ENCODE measurements at places on chromosomes 7 and 10. TPM values are rescaled to one million over a fixed set of nuclear protein-coding genes. Genes with fewer than 3 reads are reported as not detected.
A peak's percentile ranks its signal among the peaks of the same experiment; 100 is the strongest.

DNA sequence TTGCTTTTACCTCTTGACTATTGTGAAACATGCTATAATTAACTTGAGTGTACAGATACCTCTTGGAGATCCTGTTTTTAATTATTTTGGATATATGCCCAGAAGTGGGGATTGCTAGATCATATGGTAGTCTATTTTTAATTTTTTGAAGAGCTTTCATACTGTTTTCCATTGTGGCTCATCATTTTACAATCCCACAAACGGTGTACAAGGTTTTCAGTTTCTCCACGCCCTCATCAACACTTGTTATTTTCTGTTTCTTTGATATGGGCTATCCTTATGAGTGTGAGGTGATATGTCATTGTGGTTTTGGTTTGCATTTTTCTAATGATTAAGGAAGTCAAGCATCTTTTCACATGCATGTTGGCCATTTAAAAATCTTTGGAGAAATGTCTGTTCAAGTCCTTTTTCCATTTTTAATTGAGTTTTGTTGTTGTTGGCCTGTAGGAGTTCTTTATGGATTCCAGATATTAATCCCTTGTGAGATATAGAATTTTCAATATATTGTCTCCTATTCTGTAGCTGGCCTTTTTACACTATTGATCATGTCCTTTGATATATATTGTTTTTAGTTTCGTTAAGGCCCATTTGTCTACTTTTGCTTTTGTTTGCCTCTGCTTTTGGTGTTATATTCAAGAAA, 7.5 kb downstream of the AGK start:
- no peaks in the 10 kb centered on the region for H3K27me3 ChIP-seq
- H3K4me3 ChIP-seq: no peak overlapping the region
- no peak overlapping the region for H3K27ac ChIP-seq

GRCh38 chr7:12570168-12570533, 369 bp upstream of the SCIN start:
- peaks cover 25% of the 10 kb centered on the region for H3K27me3 ChIP-seq
- H3K27ac ChIP-seq: no peak overlapping the region
- H3K4me1 ChIP-seq: peaks cover 19% of the 10 kb centered on the region
- H3K36me3 ChIP-seq: no peaks in the 10 kb centered on the region

UPK3B gene
- total RNA-seq: 4.9 TPM

GJC3 gene
- total RNA-seq: not detected

GRCh38 chr7:111083413-111083812, 7.5 kb upstream of the LRRN3 start:
- no peaks in the 10 kb centered on the region for H3K36me3 ChIP-seq
- H3K27ac ChIP-seq: peak overlapping the region; percentile 48
- no peak overlapping the region for H3K4me3 ChIP-seq
- H3K27me3 ChIP-seq: no peaks in the 10 kb centered on the region
- peak; percentile 74 for DNase-seq

GRCh38 chr10:62046522-62047227, 145.2 kb downstream of the ARID5B start:
- no peaks in the 10 kb centered on the region for H3K27me3 ChIP-seq
- DNase-seq: peak; percentile 66
- H3K4me3 ChIP-seq: peak overlapping the region; percentile 50
- H3K4me1 ChIP-seq: peaks cover 97% of the 10 kb centered on the region

Data from B cell (primary cell).